NCI-H1092 treated with DMSO at 0.1 percent for 48 hours (cell line): ENCODE measurements at places on chromosomes 5 and 9.

DNA sequence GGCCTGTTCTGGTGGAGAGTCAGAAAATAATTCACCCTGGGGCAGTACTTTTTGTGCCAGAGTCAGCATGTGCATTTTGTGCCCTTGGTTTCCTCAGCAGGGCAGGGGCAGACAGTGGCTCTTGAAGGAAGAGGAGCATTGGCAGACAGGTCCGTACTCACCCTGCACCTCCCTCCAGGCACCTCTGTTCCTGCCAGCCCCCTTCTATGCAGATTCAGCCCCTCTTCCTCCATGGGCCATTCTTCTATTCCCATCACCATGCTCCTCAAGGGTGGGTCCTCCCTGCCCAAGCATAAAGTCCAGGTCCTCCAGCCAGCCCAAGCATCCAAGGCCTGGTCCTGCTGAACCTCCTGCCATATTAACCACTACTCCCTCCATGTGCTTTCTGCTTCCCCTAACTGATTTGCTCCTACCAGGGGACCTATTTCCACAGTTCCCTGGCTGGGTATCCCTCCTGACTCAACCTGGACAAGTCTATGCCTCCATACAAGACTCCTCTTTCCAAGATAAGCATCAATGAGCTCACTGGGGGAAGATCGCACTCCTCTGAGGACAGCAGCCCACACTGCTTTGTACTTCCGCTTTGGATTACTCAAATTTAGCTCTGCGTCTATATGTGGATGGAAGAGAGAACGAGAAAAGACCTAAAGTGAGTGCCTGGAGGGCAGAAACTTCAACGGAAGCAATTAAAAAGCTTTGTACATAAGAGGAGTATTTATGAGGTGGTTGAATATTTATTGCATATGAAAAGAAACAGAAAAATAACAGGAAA, 9.3 kb upstream of the ACSL6 start:
- no peak for DNase-seq

DNA sequence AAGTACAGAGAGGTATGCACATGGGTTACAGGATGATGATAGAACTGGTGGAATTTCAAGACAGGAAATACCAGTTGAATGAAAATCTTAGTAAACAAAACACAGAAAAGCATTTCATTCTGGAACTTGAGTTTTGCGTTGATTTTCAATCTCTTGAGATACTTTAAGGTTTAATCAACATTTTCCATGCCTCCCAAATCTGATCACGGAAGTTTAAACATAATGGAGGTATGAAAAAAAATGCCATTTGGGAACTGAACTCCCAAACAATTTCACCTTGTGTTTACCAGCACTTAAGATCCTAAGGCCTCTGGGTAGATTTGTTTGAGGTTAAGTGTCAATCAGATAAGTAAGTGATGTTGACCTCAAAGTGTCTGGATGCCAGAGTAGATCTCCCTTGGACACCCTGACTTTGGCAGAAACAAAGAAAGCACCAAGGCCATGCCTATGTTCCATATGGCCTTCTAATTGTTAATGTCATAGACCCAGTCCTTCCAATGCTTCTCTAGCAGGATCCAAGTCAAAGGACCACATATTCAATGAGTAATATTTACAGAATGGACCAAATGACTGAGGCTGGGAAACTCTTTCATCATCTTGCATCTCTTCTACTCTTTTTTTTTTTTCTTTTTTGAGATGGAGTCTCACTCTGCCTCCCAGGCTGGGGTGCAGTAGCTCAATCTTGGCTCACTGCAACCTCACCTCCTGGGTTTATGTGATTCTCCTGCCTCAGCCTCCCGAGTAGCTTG, 216.9 kb downstream of the ARRDC3 start:
- no peak for DNase-seq

DNA sequence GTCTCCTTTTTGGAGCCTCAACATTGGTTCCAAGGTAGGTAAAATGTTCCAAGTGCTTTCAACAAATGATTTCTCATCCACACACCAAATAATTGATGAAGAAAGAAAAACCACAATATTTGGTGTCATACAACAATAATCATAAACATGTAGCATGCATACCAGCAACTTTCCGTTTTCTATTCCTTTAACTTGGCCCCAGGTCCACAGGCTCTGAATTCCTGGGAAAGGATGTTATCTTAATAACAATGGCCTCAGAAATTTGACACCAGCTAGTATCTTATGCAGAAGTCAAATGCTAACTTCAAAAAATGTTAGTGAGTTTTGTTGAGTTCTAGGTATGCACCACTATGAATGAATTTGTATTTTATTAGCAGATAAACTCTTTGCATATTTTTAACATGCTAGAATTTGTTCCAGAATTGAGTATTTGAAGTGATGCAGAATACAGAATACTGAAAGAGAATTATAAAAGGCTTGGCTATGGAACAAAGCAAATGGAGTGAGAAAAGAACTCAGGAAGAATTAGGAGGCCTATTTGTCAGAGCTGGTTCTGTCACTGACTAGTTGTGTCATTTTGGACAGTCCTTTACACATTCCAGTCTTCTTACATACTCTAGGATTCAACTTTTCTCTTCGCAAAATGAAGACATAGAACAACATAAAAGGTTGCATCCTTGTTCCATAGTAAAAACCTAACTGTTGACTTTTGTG, 435.3 kb upstream of the TNC start:
- DNase-seq, result no peak

GRCh38 chr9:4555236-4555635, 65.0 kb downstream of the SLC1A1 start:
- DNase-seq, result no peak

DNA sequence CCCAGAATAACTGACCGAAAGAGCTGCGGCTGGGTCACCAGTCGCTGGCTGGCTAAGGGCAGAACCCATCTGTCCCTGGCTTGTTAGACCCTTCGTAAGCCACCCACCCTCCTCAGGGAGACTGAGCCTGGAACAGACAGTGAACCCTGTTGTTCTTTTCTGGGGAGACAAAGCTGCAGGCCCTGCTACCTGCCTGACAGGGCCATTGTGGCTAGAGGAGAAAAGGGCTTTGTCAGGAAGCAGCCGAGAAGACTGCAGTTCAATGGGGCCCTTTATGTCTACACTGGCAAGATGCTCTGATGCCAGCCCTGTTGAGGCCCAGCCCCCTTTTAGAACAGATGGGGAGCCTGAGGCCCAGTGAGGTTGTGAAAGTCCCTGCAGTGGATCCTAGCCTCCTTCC, 3.7 kb upstream of the NIPAL4 start:
- no peak for DNase-seq

DNA sequence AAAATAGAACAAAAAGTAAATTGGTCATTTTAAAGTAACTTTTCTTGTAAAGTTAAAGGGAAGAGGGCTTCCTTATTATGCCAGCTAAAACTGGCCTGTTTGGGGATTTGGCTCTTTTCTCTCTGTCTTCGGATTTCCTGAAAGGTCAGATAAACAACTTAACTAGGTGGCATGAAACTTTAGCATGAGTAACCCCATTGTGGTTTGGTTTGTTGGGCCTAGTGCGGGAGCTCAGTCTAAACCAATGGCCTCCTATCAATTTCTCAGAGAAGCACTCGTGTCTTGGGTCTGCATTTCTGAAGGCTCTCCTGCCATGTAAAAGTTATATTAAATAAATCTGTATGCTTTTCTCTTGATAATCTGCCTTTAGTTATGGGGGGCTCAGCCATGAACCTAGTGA, 48.5 kb upstream of the ANKH start:
- no peak for DNase-seq

- DNase-seq, result no peak
Observed at GRCh38 chr5:83487155-83487554, 15.6 kb downstream of the VCAN start.

GRCh38 chr5:143045062-143045461, 274.9 kb downstream of the ARHGAP26 start:
- no peak for DNase-seq

DNA sequence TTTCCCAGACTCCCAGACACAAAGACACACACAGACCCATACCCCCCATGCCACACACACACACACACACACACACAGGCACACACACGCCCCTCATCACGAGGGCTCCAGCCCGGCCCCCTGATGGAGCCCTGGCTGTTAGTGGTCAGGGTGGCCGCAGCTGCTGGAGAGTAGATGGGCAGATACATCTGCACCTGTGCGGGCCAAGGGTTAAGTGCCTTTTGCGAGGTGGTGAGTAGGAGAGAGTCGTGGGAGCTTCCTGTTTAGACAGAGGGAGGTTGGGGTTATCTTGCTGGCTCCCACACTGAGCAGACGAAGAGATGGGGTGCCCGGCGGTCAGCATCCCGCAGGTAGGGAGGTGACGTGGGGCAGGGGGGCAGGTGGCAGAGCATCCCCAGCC, 8.2 kb downstream of the PRRX2 start:
- DNase-seq, result no peak

- no peak for DNase-seq
Observed at GRCh38 chr9:112493393-112494137, 6.9 kb downstream of the KIAA1958 start.

DNA sequence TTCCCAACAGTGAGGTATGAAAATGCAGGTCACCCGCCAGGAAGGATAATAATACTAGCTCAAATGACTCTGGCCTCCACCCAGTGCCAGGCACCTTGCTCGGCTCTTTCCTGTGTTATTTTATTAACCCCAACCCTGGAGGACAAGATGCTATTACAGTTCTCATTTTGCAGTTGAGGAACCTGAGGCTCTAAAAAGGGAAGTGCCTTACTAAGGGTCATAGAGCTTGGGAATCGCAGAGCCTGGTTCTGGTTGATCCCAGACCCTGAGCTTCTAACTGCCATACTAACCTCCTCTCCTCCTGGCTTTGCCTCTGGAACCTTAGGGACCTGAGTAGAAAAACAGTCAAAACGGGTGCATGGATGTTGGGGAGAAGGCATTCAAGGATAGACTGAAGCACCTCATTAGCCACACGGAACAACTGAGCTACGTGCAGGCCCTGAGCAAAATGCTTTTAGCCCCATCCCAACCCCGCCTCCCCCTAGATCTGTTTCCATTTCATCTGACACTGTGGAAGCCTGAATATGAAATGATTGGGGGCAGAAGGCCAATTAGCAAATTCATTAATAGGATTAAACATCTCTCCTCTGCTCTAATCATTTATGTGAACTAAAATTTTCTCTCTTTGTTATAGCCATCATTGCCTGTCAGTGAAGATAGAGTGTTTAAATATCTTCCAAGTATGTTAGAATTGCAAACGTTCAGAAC, 7.9 kb downstream of the KCNIP1 start:
- no peak for DNase-seq

DNA sequence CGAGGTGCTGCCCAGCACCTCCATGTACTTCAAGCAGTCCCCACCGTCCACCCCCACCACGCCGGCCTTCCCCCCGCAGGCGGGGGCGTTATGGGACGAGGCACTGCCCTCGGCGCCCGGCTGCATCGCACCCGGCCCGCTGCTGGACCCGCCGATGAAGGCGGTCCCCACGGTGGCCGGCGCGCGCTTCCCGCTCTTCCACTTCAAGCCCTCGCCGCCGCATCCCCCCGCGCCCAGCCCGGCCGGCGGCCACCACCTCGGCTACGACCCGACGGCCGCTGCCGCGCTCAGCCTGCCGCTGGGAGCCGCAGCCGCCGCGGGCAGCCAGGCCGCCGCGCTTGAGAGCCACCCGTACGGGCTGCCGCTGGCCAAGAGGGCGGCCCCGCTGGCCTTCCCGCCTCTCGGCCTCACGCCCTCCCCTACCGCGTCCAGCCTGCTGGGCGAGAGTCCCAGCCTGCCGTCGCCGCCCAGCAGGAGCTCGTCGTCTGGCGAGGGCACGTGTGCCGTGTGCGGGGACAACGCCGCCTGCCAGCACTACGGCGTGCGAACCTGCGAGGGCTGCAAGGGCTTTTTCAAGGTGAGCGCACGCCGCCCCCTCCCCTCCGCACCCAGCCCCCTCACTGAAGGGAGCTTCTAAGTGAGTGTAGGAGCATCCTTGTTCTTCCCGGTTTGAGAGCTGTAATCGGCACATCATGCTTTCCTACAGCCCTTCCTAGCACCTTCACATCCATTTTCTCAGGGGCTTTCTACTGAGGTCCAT, 6.9 kb downstream of the NR4A3 start:
- no peak for DNase-seq

- DNase-seq, result peak; percentile 21
Observed at GRCh38 chr9:15944341-15944740, 391.5 kb downstream of the CCDC171 start.

DNA sequence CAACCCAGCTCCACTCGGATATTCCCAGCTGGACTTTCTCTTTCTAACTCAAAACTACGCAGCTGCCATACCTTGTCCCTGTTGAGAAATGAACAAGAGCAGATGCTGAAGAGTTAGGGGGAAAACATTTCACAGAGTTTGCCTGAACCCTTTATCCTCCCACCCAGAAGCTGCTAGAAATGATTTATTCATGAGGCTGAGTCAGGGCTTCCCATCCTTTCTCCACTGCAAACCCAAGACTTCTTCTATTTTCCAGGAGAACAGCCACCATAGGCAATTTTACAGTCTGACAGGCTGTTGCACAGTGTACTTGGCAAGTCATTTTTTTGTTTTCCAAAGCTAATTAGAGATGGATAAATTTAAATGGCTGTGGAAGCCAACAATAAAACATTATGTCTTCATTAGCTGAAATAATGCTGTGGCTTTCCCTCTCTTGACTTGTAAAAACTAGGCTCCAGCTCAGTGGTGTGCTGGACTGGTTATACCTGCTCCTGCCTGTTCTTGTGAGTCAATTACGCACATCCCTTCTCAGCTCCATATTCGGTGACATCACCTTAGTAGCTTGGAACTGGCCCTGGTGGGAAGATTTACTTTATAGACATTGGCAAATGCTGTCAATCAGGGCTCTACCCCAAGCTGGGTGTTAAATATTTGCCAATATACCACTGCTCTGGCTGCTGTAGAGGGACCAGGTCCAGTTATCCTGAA, 71.9 kb downstream of the KIF4B start:
- DNase-seq, result no peak

DNA sequence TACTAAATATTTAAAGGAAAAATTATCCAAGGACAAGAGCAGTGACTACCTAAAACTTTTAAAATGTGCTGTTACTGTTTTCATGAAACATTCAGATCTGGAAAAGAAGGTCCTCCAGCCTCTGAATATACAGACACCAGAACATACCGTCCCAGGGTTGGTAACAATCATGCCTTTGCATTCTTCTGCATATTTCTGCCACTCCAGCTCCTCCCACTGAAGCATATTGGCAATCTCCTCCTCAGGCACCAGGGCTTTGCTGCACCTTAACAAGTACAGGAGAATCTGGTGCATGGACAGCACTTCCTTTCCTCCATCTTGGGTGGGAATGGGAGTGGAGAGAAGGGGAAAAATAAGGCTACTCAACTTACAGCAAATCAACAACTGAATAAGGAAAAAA, 60.0 kb downstream of the DROSHA start:
- DNase-seq, result no peak

- no peak for DNase-seq
Observed at GRCh38 chr5:136330353-136331038, 34.8 kb downstream of the TRPC7 start.

DNA sequence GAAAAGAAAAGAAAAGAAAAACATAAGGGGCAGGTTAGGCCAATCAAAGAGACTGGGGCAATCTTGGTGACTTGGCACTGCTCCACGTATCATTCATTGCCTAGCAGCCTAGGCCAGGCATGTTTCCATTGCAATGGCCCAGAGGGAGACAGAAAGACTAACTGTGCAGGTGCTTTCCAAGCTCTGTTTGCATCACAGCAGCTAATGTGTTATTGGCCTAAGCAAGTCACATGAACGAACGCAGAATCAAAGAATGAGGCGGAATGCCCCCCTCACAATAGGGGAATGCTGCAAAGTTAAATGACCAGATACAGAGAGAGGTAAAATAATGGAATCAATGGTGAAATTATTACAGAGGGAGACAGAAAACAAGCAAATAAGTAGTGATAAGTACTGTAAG, 11.1 kb upstream of the VPS13A start:
- peak; percentile 6 for DNase-seq
